ENCODE measurements at places on chromosomes 3 and 15.

DNA sequence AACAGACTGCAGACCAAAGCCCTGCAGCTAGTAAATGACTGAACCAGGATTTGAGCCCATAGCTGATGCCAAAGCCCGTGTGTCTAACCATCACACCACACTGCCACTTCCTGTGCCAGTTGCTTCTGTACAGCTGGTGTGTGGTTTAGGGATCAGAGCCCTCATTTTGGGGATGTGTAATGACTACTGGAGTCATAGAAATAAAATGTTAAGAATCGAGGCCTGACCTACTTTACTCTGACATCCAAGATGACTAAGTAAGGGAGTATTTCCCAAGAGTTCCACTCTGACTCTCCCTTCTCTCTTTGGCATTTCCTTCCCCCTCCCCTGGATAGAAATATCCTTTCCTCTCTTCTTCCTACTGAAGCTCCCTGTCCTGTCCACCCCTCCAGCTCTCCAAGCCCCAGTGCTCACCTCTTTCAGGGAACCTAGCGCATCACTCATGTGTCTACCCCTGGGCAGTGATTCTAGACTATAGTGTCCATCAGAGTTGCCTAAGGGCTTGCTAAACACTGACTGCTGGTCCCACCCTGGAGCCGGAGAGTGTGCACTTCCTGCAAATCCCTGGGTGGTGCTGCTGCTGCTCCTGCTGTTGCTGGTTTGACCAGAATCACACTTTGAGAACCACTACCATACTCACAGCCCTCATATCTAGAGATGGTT is 53.8 kb downstream of the MGLL start:
- no peak for DNase-seq

- DNase-seq = no peak
Measured at GRCh38 chr3:188229177-188229576, 75.2 kb downstream of the LPP start.

DNA sequence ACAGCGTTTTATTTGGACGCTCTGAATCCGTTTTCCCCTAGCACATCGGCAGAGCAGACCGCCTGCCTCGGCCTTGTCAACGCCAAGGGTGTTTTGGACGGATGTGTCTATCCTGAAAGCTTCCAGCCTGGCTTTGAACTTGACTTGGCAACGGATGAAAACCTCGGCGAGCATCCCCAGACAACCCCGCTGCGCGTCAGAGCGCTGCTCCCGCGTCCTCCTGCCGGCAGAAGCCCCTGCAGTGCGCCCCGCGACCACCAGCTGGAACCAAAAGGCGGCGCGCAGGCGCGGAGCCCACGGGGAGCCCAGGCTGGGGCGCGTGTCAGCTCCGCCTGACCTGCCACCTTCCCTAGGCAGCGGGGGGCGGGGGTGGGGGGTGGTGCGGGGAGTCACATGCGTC is 26.2 kb upstream of the ARL8B start:
- DNase-seq = no peak

- no peak for DNase-seq
Measured at GRCh38 chr15:71050461-71050860, 64.8 kb upstream of the THSD4 start.

GRCh38 chr3:121552379-121552778 is 6.6 kb upstream of the POLQ start:
- DNase-seq = no peak

DNA sequence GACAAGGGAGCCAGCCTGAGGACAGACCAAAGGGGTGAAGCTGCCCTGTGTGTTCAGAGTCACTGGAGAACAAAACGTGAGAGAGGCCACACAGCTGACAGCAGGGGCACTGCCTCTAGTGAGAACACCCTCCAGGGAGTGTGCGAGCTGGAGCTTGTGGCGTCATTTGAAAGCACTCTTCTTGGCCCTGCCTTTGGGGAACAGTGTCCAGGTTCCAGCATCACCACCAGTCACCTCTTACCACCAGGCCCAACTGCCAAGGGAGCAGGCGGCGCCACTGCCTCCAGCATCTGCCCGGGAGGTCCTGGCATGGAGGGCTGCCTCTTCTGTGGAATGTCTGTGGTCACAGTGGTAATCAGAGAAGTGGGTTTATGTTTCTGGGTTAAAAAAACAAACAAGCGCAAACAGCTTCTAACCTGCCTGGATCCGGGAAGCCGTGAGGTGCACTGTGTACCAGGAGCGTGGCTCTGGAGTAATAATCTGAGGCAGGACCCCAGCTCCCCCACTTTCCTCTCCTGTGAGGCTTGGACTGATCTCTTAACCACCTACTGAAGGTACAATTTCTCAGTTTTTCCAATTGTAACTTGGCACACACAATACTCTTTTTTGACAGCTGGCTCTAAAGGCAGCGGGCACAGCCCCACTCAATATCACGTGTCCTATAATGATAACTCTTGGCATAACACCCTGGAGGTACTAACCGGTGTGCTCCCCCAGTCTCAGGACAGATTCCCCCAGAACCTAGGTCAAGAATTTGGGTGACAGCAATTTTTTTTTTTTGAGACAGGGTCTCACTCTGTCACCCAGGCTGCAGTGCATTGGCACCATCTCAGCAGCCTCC is 32.2 kb upstream of the CDCP1 start:
- no peak for DNase-seq

DNA sequence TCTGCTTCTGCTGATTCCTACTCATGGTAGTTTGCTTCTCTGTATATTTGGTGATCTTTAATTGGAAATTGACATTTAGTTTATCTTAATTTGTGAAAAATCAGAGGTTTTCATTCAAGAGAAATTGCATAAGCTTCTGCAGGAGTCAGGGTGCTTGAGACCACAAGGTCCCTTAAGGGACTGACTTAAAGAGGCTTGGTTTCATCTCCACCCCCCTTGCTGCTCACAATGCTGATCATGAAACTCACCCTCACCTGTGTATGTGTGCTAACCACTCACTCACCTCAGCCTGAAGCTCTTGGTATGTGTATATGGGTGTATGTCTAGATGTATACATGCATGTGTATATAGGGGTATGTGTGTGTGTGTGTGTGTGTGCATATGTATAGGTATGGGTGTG is 11.4 kb downstream of the PGPEP1L start:
- DNase-seq = no peak

DNA sequence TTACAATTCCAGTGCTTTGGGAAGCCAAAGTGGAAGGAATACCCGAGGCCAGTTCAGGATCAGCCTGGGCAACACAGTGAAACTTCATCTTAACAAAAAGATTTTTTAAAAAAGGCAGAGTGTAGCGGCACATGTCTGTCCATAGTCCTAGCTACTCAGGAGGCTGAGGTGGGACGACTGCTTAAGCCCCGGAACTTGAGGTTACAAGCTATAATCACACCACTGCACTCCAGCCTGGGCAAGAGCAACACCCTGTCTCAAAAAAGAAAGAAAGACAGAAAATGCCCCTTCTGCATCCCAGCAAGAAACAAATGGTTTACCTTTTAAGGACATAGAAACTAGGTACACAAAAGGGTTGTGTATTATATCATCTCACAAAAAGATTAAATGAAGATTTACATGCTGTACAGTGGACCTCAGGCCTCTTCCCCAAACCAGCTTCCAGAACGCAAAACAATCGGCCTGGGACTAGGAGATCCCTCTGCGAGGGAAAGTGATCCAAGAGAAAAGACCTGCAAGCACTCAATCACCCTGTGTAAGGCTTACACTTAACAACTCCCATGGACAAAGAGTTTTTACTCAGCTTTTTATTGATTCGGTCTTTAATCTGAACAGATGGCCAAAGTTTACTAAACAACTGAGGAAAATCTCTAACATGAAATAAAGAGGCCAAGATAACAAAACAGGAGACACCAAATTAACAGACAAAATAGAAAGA is 21.2 kb downstream of the TFDP2 start:
- no peak for DNase-seq

- no peak for DNase-seq
Measured at GRCh38 chr3:4067893-4068292, 235.3 kb upstream of the SETMAR start.

DNA sequence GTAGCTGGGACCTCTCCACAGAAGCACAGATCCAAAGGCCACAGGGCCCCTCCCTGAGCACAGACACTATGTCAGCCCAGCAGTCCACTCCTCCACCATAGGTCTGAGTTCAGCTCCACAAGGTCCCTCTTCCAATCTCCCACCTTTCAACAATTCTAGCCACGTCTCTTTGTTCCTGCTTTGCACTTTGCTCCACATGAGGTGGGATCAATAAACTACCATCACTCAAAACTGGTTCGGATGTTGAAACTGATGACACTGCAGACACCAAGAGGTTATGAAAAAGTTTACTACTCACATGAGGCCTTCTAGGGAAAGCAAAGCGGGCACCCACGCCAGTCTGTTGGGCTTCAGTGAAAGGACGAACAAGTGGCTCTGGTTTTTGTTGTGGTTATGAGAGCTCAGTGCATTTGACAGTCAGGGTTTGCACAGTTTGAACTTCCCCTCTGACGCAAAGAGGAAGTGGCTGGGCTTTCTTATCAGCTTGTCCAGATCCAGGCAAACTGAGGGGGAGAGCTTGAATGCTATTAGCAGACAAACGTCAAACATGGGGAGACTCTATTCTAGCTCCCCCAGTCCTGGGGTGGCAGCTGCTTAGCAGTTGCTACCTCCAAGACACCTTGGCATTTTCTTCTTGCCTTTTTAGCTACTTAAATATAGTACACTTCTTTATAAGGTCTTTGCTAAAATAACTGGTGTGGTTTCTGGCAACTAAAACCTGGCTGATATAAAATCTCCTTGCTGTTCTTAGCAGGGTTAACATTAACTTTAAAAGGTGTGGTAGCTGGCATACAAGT is 37.8 kb downstream of the ZNF445 start:
- peak; percentile 75 for DNase-seq

All from CD8-positive, alpha-beta memory T cell (primary cell).